ENCODE measurements at places on chromosomes 1 and 21.

DNA sequence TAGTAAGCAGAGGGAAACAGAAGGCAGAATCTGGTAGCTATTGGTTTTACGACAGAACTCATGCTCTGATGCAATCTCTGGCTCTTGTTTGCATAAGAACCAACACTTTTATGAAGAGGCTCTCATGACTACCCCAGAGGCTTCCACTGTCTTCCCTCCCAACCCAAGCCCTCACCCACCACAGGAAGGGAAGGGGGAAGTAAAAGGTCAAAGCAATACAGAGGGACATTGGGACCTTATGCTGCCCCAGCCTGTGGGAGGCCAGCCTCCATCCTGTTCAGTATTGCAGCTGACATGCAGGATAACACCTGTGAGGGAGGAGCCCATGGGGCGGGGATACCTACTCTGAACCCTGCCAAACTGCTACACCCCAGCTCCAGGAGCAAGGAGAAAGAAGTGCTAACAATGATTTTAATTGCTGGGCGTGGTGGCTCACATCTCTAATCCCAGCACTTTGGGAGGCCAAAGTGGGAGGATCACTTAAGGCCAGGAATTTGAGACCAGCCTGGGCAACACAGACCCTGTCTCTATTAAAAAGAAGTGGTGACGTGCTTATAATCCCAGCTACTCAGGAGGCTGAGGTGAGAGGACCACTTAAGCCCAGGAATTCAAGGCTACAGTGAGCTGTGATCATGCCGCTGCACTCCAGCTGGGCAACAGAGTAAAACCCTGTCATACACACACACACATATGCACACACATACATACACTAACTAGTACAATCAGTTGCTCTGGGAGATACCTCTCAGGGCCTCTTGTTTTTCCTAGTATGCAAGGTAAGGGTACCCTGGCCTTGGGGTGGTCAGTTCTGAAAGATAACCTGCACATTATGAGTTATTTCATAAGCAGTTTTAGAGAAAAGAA is 9.5 kb downstream of the MR1 start:
- no peak for DNase-seq

DNA sequence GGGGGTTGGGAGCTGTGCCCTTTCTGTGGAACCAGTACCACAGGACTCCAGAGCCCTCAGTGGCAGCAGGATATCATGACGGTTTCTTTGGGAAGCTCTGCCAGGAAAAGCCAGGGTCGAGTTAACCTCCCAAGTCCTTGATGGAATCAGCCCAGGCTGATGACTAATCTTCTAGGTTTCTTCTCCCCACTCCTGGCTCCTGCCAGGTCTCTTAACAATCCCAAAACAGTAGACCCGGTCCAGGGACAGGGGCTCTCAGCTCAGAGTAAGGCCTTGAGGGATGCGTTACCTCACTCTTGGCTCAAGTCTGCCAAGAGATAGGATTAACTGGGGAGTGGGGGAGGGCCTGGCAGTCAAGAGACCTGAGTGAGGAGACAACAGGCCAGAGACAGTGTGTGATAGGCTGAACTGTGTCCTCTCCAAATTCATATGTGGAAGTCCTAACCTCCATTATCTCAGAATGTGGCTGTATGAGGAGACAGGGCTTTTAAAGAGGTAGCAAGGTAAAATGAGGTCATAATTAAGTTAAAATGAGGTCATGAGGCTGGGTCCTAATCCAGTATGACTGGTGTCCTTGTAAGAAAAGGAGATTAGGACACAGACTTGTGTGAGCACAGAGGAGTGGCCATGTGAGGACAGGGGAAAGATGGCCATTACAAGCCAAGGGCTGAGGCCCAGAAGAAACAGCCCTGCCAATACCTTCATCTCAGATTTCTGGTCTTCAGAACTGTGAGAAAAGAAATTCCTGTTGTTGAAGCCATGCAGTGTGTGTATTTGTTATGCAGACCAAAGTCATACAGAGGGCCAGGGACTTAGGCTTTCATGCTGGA is 95.0 kb downstream of the BEND5 start:
- DNase-seq, result no peak

- no peak for DNase-seq
Measured at GRCh38 chr1:36034692-36035091, 49.2 kb upstream of the TEKT2 start.

GRCh38 chr1:155124503-155125463 is 2.9 kb upstream of the EFNA1 start:
- no peak for DNase-seq

GRCh38 chr1:208433086-208433485 is 188.9 kb upstream of the PLXNA2 start:
- no peak for DNase-seq

DNA sequence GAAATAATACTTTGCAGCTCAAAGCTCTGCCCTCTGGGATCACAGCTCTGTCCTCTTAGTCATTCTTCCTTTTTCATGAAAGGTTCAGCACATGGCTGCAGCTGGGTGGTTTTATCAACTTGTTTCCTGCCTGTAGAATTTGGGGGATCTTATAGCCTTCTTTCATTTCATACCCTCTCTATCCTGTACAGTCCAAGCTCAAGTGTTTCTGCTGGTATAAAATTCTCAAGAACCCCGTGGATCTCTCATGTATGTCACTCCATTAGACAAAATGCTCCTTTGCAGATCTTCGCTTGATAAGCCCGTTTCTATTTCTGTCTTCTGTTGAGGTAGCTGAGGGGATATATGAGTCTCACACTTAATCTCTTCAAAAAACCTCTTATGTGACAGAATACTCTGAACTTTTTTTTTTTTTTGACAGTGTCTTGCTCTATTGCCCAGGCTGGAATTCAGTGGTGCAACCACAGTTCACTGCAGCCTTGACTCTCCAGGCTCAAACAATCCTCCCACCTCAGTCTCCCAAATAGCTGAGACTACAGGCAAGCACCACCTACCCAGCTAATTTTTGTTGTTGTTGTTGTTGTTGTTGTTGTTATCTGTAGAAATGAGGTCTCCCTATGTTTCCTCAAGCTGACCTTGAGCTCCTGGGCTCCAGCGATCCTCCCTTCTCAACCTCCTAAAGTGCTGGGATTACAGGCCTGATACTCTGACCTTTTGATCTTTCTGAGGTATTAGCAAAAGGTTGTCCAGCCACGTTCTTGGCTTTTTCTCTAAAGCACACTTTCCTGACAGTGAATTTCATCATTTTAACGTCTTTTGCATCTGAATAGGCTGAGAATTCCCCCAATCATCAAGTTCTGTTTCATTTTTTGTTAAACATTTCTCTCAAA is 24.6 kb upstream of the COL9A2 start:
- no peak for DNase-seq

- DNase-seq, result no peak
Measured at GRCh38 chr1:32742199-32742947, 39.8 kb upstream of the SYNC start.

Measured in T-cell (primary cell).